ENCODE measurements at places on chromosomes 1 and 21. TPM values are rescaled to one million over a fixed set of nuclear protein-coding genes. Genes with fewer than 3 reads are reported as not detected.

The FCRL4 gene
- total RNA-seq, result not detected

The FBXO44 gene
- total RNA-seq, result 10.5 TPM

The RAB42 gene
- 0.52 TPM for total RNA-seq

The CD1B gene
- total RNA-seq, result not detected

The STIL gene
- 1.00 TPM for total RNA-seq

The NID1 gene
- 68.9 TPM for total RNA-seq

The DRAXIN gene
- total RNA-seq, result not detected

The PCSK9 gene
- not detected for total RNA-seq

The S100A7A gene
- total RNA-seq, result not detected

The LEFTY2 gene
- 0.75 TPM for total RNA-seq

The CDK18 gene
- 141 TPM for total RNA-seq

The FTCD gene
- total RNA-seq, result 1.3 TPM

The TMEM82 gene
- total RNA-seq, result not detected

The TCHHL1 gene
- total RNA-seq, result not detected

The NPR1 gene
- total RNA-seq, result 9.8 TPM

The HLX gene
- 5.6 TPM for total RNA-seq

The CELA2B gene
- total RNA-seq, result not detected

The CAPN2 gene
- 89.2 TPM for total RNA-seq

The TRIM46 gene
- not detected for total RNA-seq

The SLC45A3 gene
- total RNA-seq, result 2.3 TPM

The LRP8 gene
- total RNA-seq, result 1.5 TPM

The ACOT7 gene
- 14.1 TPM for total RNA-seq

The ATAD3C gene
- total RNA-seq, result 2.6 TPM

The PHF13 gene
- total RNA-seq, result 8.4 TPM

The OR10Z1 gene
- total RNA-seq, result not detected

The ECM1 gene
- 35.3 TPM for total RNA-seq

The SPRR1A gene
- not detected for total RNA-seq

The NT5C1A gene
- 45.6 TPM for total RNA-seq

The IGSF9 gene
- total RNA-seq, result 0.12 TPM

The EPHA10 gene
- total RNA-seq, result not detected

The CD1E gene
- not detected for total RNA-seq

The ATP13A2 gene
- 36.2 TPM for total RNA-seq

The RCSD1 gene
- 51.5 TPM for total RNA-seq

The UBXN10 gene
- 0.74 TPM for total RNA-seq

The TNFRSF8 gene
- 0.67 TPM for total RNA-seq
